ENCODE measurements at places on chromosomes 3 and 15.

DNA sequence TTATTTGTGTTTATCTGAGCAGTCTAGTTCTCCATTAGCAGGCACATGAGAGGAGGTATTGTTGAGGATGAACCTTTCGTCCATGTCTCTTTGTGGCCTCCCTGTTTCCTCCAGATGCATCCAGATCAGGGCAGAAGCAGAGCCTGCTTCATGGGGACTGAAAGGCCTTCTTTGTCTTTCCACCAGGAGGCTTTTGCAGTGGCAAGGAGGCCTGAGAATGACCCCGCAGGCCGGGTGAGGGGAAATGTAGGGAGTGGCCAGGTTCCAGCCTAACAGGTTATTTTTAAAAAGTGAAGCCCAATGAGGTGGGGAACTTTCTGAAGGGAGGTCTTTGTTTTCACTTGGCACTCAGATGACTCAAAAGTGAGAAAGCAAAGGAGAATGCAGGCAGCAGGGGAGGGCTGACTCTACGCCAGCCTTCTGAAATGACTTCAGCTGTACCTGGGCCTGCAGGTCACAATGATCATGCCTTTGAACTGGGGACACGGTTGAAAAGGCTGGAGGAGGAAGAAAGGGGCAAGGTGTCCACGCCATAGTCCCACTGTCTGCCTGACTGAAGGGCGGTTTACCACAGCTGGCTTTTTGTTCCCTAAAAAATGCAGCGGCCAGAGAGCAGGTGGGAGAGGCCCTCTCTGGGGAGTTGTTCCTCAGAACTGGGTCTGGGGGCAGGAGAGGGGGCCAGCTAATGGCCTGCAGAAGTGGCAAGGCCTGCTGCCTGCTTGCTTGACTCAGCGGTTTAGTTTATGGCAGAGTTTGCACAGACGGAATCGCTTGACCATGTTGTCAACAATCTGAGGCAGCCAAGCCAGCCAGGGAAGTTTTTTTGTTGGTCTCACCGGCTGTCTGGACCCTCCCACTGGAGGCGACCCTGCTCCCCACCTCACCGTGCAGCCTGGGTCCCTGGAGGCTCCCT, 28.7 kb downstream of the CMTM7 start:
- DNase-seq = peak; percentile 14

DNA sequence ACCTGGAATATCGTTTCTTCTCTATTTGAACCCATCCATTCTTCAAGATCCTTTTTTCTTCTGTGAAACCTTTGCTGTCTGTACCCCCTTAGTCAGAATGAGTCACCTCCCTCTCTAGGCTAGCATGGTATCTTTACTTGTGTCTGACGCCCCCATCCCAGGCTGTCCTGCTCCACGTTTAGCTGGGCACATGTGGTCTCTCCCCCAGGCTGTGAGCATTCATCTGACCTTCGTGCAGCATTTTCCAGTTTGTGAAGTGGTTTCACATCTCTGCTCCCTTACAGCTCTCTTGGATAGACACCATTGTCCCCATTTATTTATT, 14.3 kb upstream of the TLE3 start:
- DNase-seq = no peak

GRCh38 chr3:36434687-36435426, 54.6 kb downstream of the STAC start:
- DNase-seq = peak; percentile 76

- DNase-seq = no peak
These were observed 141.3 kb upstream of the SOX2 start for GRCh38 chr3:181570472-181570871.

DNA sequence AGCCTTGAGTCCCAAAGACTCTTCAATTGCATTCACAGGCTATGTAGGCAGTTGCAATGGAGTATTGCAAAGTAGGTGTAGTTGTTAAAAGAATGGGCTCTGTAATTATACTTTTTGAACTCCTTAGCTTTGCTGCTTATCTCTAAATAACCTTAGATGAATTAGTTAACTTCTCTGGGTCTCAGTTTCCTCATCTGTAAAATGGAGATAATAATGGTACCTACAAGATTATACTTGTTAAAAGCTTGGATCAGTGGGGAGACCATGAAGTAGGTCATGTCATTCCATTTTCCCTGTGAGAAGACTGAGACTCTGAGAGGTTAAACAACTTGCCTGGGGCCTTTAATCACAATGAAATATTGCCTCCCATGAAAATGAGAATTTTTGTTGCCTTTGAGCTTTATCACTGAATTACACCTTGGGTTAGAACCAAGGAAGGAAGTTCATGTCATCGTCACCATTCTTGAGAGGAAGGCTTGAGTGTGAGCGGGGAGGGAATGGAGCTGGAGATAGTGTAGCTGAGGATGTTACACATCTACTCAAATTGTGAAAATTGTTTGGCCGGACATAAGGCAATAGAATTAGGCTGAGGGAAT, 38.1 kb downstream of the CTDSPL start:
- no peak for DNase-seq

DNA sequence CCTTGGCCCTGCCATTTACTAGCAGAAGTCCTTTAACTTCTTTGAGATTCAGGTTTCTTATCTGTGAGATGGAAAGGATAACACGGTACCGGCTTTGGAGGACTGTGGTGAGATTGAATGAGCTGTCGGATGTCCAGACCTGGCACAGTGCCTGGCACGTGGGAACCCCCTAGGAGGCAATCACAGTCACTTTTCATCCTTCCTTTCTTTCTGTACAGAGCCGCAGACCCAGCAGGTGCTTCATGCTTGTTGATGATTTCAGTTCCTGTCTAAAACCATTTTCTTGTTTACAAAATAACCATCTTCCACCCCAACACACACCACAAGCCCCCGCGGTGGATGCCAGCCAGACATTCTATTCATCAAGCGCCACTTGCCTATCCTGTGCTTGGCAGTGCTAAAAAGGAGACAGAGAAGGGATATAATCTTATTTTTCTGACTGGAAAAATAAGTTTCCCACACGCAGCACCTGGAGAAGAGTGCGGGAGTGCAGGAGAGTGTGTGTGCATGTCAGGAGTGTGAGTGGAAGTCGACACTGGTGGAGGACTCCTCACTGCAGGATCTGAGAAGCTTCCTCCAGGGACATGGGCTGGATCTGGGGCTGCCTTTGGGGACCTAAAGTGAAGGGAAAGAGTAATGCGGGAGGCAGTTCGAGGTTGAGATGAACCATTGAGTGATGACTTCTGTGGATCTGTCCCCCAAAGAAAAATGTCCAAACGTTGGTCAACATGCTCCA, 85.7 kb downstream of the ST6GAL1 start:
- DNase-seq = no peak

- DNase-seq = no peak
These were observed 34.0 kb downstream of the PCSK6 start for GRCh38 chr15:101455291-101456025.

GRCh38 chr3:160129459-160130061, 95.7 kb upstream of the C3orf80 start:
- peak; percentile 87 for DNase-seq
